Neuronal stem cell (in vitro differentiated cells): ENCODE measurements at places on chromosomes 7 and 10.

GRCh38 chr10:6065835-6066234 lies 3.7 kb upstream of the IL2RA start:
- DNase-seq = no peak

GRCh38 chr7:100483722-100484672 lies at the start of gene NYAP1:
TSS of gene NYAP1 (plus strand) at chr7:100483927. CDS start at chr7:100485312, 1,385 bp downstream.
- peak; percentile 57 for DNase-seq

DNA sequence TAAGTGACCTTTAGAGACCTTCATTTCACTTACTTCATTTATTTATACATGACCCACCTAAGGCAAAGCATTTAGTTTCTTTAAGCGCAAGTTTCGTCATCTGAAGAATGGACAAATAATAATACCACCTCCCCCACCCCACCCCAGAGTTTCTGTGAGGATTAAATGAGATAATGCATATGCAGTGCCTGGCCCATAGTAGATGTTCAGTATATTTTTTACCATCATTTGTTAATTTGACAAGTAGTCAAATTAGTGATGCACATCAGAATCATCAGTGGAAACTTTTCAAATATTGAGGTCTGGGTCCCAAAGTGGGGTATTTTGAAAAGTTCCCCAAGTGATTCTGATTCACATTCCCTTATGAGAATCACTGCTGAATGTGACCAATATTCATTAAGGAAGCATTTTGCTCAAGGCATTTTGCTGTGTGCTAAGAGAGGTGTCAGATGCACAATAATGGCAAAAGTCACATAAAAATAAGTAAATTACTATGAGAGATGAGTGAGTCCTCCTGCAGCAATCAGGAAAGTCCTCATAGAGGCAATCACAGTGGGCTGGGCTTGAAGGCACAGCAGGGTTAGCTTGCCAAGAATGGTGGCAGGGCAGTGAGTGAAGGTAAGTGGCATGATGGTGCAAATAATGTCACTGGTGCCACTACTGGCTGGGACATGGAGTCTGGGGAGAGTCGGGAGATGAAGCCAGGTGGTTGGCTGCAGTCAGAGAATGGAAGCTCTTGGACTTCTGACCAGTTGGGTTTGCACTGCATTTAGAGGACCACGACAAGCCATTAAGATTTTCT lies 244.1 kb downstream of the PTEN start:
- no peak for DNase-seq

GRCh38 chr7:27971171-27971812 lies 209.3 kb downstream of the JAZF1 start:
- no peak for DNase-seq

DNA sequence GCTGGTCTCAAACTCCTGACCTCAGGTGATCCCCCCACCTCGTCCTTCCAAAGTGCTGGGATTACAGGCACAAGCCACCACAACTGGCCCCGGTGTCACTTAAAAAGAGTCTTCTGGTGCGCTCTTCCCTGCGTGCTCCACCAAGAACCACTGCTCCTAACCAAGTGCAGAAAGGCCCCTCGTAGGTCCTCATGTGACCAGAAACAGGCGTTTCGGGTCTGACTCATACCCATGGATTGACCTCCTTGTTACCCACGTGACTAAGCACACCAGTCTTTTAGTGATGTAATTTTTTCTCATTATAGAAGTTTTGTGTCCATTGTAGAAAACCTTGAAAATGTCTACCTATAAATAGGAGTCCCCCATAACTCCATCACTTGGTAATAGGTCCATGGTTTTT lies 13.9 kb downstream of the FKBP6 start:
- DNase-seq = no peak

GRCh38 chr7:80273327-80273726 lies 138.7 kb downstream of the GNAI1 start:
- no peak for DNase-seq

- DNase-seq = no peak
Observed at GRCh38 chr10:72637398-72637857, 11.5 kb upstream of the MICU1 start.

GRCh38 chr7:134378562-134378961 lies 61.8 kb upstream of the SLC35B4 start:
- DNase-seq = no peak

- DNase-seq = no peak
Observed at GRCh38 chr7:147432576-147432975, 1158.0 kb upstream of the C7orf33 start.

DNA sequence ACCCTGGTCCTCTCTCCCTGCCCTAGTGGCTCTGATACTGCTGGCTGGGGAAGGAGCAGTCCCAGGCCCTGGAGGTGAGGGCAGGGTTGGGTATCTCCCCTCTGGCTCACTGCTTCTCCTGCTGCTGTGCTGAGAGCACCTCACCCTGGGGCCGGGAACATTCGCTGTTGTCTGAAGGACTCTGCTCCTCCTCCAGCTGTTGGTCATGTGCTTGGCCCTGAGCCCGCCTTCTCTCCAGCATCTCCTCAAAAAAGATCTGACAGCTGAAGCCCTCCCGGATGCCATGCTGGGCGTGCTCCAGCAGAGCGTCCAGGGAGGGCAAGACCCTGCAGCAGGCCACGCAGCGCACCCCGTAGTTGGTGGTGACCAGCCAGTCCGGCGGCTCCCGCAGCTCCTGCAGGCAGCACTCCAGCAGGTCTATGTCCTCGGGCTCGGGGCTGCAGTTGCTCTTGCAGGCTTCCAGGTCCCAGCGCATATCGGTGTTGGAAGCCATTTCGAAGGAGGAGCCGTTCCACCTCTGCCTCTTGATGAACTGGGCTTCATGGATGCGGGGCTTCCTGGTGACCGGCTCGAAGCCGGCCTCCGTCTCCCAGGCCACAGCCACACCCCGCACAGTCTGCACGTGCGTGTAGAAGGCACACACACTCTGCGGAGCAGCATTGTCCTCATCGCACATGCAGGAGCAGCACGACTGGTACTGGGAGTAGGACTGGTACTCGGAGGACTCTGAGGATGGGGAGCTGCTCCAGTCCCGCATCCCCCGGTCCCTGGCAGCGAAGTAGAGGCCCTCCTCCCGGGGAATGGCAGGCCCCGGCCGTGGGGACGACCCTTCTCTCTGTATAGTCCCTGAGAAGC lies 2.1 kb downstream of the FAM170B start:
- no peak for DNase-seq

GRCh38 chr7:13904689-13905088 lies 84.8 kb downstream of the ETV1 start:
- DNase-seq = no peak

DNA sequence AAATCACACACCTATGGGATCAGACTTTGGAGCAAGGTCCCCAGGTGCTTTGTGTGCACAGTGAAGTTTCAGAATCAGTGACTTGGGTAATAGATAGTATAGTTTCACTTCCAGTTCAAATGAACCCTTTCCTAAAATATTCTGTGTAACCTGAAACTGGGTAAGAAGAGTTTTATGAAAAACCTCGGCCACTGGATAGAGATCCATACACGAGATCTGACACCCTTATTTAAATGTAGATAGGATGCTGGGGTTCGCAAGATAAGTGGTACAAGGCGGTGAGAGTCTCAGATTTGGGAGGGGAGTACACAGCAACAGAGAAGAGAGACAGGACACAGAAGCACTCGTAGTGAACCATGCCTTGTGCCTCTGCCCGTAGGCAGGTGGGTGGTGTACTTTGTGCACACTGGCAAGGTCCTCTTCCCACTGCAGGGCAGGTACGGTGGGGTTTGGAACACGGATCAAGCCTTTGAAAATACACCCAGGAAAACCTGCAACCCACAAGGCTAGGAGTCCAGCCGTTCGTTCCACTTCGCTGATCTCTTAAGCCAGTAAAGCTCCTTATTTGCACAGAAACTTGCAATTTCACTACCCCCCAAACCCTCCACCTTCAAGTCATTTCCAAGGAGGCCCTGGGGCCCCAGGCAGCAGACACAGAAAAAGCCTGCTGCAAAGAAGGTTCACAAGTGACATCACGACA lies 162.8 kb downstream of the USP6NL start:
- no peak for DNase-seq

- no peak for DNase-seq
Observed at GRCh38 chr7:24716480-24717246, 40.6 kb downstream of the GSDME start.

DNA sequence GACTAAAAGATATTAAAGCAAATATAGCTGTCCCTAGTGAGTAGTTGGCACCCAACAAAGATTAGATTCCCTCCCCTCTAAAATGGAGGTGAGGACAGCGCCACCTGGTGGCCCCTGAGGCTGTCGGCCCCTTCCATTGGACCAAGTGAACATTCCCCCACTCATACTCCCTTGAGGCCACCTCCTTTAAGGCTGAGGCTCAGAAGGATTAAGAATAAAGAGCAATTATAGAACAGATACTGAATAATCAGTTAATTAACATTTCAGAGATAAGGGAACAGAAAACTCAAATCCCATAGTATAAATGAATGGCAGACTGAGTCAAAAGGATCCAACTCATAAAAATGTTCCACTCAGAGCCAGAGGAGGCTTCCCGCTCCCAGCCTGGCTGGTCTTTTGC lies 130.4 kb upstream of the GHITM start:
- no peak for DNase-seq

DNA sequence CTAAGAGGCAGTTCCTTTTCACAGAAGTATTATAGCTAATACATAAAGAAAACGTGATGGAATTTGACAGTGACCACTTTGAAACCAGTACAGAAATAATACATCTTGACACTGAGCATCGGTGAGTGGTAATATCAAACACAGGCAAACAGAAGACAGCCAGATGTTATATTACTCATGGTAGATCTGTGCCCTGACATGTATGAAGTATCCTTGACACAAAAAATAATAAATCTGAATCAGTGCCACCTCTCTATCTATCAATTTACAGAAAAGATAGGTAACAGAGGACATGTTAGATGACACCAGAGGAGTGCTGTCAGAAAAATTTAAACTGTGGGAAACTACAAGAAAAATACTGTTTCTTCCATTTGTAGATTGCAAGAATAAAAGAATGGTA lies 217.4 kb upstream of the POT1 start:
- no peak for DNase-seq

DNA sequence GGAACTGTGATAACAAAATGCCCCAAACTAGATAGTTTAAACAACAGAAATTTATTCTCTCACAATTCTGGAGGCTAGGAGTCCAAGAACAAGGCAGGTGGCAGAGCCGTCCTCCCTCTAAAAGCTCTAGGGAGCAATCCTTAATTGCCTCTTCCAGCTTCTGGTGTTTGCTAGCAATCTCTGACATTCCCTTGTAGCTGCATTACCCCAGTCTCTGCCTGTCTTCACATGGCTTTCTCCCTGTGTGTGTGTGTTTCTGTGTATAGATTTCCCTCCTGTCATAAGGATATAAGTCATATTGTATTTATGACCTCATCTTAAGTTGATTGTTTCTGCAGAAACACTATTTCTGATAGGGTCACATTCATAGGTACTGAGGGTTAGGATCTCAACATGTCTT lies 177.5 kb downstream of the WNT2 start:
- DNase-seq = no peak
